Stimulated activated CD4-positive, alpha-beta T cell treated with anti-CD3 and anti-CD28 coated beads, Interleukin-15, amount 100 ng/mL, for 1 hour (primary cell): ENCODE measurements at places on chromosomes 11 and 22.

- DNase-seq = no peak
Measured at GRCh38 chr11:17532784-17533183, 11.4 kb downstream of the USH1C start.

DNA sequence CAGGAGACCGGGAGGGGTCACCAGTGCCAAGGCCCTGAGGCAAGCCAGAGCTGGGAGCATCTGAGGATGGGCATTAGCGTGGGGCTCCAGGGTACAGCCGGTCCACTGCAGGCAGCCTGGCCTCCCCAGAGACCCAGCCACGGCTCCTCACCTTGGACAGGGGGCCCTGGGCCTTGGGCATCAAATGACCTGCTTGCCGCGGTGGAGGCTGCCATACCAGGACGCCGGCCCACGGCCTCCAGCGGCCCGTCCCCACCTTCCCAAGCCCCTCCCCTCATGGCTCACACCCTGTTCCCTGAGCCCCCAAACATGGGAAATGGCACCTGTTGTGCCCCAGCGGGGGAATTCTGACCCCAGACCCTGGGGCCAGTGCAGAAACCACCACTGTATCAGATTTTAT, 12.7 kb upstream of the RTN4R start:
- DNase-seq = no peak

GRCh38 chr22:33555814-33556522, 364.3 kb downstream of the LARGE1 start:
- no peak for DNase-seq

DNA sequence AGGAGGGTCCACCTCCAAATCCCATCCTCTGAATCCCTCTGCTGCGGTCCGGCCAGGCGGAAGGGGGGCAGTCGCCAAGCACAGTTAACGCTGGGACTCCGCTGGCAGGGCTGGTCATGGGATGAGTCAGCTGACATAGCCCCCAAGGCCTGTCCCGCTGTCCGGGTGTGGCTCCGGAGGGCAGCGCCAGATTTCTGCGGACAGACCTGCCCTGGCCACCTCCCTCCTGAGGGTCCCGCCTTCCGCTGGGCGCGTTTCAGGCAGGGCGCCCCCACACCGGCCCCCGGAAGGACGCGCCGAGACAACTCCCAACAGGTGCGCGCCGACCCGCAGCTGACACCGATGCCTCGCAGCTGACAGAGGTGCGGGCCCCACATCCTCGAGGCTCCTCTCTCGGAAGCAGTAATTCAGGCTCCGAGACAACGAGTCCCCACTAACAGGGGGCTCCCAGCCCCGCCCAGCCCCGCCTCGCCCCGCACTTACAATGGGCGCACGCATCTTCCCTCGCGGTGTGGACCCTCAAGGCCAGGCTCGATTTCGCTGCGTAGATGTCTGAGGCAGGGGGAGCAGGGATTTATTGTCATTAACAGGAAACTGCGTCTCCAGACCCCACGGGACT, 607 bp downstream of the PLAAT3 start:
- DNase-seq = no peak

DNA sequence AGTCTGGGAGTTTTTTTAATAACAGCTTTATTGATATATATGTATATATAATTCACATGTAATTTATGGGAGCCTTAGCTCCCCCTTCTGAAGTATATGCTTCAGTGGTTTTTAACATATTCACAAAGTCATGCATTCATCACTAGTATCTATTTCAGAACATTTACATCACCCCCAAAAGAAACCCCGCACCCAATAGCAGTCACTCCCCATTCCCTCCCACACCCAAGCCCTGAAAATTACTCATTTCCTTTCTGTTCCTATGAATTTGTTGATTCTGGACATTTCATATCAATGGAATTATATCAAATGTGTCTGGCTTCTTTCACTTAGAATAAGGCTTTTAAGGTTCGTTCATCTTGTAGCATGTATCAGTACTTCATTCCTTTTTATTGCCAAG, 35.6 kb upstream of the SYT7 start:
- DNase-seq = no peak

- no peak for DNase-seq
Measured at GRCh38 chr11:37613031-37613430, 1015.0 kb upstream of the RAG2 start.

DNA sequence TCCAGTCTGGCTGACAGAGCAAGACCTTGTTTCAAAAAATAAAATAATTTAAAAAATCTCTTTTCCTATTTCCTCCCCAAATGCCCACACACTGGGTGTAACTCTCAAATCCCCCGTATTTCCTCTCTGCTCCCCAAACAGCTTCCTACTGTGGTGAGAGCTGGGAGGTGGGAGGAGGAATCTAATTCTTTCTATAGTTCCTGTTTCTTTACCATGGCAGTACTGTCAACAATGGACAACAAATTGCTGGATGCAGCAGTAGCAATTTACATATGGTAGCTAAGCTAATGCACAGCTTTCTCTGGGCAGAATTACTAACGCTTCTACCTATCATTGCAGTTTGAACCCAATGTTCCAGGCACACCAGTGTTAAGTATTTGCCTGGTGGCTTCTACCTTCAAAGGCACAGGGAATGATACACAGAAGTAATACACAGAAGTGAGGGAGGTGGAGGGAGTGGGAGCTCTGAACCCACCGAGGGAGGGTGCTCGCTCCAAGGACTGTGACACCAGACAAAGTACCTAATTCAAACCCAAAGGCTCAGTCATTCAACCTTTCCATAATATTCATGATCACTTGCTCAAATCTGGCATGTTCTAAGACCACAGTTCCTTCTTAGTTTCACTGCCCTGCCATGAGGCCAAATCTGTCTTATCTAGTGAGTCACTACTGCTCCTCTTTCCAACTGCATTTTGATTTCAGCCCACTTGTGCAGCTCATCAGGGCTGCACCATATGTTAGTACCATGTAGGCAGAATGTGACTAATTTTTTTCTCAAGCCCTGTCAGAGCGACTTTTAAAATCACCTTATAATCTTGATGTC, 37.9 kb downstream of the CELF1 start:
- no peak for DNase-seq
